WTC11 (cell line): ENCODE measurements at places on chromosomes 5 and 9.

DNA sequence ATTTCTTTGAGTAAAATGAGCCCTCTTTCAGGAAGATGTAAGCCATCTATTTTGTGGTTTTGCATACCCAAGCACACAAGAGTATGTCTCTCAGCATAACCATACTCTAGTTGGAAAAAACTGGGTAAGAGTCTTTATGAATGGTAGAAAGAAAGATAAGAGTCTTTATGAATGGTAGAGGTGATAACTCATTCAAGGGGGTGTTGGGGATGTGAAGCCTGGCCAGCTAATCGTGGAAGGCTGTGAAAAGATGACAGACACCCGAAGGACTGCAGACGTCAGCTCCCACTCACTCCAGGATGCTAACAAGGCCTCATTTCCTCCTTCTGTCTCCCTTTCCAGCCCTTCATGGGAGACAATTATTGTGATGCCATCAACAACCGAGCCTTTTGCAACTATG, 228.5 kb downstream of the PAPPA start:
- H3K4me3 ChIP-seq: no peak overlapping the region
- no peaks in the 10 kb centered on the region for H3K36me3 ChIP-seq
- no peaks in the 10 kb centered on the region for H3K27me3 ChIP-seq
- no peak overlapping the region for H3K27ac ChIP-seq

- H3K4me3 ChIP-seq: no peak overlapping the region
- H3K27ac ChIP-seq: no peak overlapping the region
- DNase-seq: no peak
- H3K4me1 ChIP-seq: peaks cover 16% of the 10 kb centered on the region
- no peaks in the 10 kb centered on the region for H3K27me3 ChIP-seq
Observed at GRCh38 chr5:149019679-149020078, 43.2 kb downstream of the SH3TC2 start.

- no peak overlapping the region for H3K27ac ChIP-seq
- peak overlapping the region; percentile 66 for H3K4me3 ChIP-seq
- peaks cover 3% of the 10 kb centered on the region; the same call in 1 of the 2 replicates for H3K4me1 ChIP-seq
Observed at GRCh38 chr9:133428617-133429101, 6.5 kb downstream of the ADAMTS13 start.

DNA sequence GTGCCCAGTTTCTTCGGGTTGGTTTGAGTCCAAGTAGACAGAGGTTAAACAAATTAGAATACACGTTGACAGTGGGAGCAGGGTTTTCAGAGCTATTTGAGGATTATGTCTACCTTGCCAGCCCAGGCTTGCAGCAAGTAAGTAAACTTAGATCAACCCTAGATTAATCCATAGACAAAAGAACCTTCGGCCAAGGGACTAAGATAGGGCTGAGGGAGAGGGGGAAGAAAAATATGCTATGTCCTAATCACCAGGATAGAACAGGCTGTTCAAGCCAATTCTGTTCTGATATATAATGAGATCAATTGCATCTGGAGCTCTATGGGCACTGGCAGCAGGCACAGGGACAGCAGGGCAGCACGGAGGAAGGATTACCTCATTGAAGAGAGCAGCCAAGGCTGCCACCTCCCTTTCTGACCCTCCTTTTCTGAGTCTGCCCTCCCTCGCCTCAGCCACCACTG, 377.7 kb downstream of the PIK3R1 start:
- H3K4me3 ChIP-seq: no peak overlapping the region
- no peak overlapping the region for H3K27ac ChIP-seq
- H3K27me3 ChIP-seq: no peaks in the 10 kb centered on the region; the same call in 1 of the 2 replicates

DNA sequence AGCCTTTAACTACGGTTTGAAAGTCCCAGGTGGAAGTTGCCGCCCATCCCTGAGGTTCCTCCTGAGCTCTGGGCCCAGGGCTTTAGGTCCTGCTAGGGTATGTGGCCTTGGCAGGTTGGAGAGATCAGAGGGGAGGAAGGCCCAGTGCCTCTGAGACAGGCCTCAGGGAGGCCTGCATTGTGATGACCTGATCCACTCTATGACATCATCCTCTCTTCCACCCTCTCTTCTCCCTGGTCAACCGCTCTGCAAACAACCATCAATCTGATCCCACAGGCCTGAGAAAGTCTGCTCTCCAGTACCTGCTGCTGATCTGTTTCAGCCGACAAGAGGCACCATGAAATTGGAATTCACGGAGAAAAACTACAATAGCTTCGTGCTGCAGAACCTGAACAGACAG, at the start of gene CCIN:
Gene CCIN, plus strand, starts transcription at position 223 of the 400 bp plus-strand sequence. Its CDS starts 115 bp downstream, at position 338.
- peaks cover 17% of the 10 kb centered on the region for H3K4me1 ChIP-seq
- peaks cover 7% of the 10 kb centered on the region for H3K27me3 ChIP-seq
- H3K27ac ChIP-seq: no peak within 1 kb of the TSS
- no peak for DNase-seq

GRCh38 chr5:159764283-159765134, 151.8 kb upstream of the ADRA1B start:
- H3K27ac ChIP-seq: no peak overlapping the region; the same call in 1 of the 2 replicates
- H3K4me1 ChIP-seq: peaks cover 48% of the 10 kb centered on the region
- DNase-seq: no peak
- H3K4me3 ChIP-seq: no peak overlapping the region

DNA sequence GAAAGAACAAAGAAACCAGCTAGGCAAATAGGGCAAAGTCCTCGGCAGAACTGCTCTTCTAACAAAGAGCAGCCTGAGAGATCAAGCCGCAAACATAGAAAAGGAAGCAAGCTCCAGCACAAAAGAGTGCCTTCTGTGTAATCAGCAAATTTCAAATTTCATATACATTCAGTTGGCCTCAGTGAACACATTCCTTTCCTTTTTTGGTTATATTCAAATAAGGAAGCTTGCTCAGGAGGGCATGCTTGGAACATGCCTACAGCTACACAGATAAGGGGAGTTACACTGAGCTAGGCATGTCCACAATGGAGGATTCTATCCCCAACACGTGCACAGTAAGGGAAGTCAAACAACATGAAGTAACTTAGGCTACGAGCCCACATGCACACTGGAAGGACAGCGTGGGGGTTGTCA, 23.4 kb downstream of the IL33 start:
- no peak for DNase-seq
- no peaks in the 10 kb centered on the region for H3K27me3 ChIP-seq
- no peak overlapping the region for H3K27ac ChIP-seq
- no peaks in the 10 kb centered on the region for H3K4me1 ChIP-seq
